ENCODE measurements at places on chromosomes 12 and 14.

DNA sequence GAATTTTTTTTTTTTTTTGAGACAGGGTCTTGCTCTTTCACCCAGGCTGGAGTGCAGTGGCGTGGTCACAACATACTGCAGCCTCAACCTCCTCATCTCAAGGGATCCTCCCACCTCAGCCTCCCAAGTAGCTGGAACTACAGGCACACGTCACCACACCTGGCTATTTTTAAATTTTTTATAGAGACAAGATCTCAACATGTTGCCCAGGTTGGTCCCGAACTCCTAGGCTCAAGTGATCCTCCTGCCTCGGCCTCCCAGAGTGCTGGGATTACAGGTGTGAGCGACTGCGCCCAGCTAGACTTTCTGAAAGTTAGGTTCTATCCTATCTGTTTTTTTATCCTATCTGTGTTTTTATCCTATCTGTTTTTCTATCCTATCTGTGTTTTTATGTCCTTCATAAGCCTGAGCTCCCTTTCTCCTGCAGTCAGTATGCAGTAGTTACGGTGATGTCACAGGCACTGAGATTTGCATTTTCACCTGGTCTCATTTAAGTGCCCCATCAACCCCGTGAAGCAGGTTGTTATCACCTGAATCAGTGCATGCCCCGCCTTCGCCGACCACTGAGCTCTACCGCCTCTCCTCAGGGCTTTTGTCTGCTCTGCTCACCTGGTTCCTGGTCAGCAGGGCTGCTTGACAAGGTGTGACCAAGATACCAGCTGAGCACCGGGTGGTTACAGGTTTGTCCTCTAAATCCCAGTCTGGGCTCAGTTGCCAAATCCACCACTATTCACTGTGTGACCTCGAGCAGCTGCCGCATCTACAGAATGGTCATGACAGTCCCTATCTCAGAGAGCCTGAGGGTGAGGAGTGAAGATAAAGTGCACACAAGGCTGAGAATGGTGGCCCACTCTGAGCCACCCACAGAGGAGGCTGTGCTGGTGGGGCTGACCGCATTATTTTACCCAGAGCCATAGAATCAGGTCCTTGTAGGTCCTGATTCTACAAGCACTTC, 33.1 kb downstream of the SYNDIG1L start:
- DNase-seq: no peak

DNA sequence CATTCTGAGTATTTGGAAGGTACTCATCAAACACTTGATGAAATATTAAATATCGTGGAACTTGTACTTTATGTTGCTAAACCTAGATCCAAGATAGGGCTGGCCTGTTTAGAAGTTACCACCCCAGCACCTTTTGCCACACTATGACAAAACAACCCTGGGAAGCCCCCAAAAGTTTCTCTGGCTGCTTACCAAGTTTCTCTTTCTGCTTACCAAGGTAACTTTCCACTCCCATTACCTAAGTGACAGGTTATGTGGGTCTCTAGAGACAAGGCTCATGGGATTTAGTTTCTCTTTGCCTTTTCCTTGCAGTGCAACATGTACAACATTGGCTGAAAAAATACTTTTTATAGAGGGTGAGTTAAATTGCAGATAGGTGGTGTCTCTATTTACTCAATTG, 28.9 kb upstream of the PPM1A start:
- no peak for DNase-seq

GRCh38 chr12:77124767-77125166, 59.4 kb upstream of the E2F7 start:
- no peak for DNase-seq

DNA sequence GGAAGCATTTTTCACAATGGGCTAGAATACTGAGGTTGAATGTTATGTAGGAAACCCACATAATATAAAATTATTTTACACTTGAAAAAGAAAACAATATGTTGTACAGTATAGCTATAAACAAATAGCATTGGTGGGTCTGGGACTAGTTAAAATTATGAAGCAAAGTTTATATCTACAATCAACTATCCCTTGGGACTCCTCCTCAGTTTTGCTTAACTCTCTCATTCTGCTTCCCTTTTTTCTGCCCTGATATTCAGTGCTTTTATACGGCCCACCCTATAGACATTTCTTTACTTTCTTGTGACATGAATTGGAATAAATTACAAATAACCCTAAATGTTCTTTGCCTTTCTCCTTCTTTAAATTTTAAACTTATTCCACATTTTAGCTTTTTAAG, 300.5 kb downstream of the FBXL14 start:
- DNase-seq: no peak

GRCh38 chr12:14366209-14367039, 942 bp downstream of the ATF7IP start:
- no peak for DNase-seq

GRCh38 chr14:34851395-34851794, 23.8 kb downstream of the BAZ1A start:
- no peak for DNase-seq

DNA sequence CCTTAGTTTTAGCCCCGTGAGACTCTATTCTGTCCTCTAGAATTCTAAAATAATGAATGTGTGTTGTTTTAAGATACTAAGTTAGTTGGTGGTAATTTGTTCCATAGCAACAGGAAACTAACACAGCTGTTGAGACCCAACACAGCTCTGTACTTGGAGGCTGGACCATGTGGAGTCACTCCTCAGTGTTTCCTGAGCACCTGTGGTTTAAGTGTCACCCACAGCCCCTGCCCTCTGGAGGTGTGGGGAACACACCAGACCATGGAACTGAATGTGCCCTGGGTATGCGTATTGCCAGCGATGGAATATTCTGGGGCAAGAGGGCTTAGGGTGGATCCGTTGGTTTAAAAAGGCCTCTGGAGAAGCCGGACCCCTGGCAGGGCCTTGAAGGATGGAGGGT, 16.6 kb upstream of the GPR68 start:
- DNase-seq: peak; percentile 52

GRCh38 chr14:104973135-104973384, 5.1 kb downstream of the AHNAK2 start:
- DNase-seq: no peak

- DNase-seq: no peak
These were observed 560.4 kb upstream of the FLRT2 start for GRCh38 chr14:84969501-84969900.

GRCh38 chr14:103104654-103105452, 10.3 kb downstream of the EXOC3L4 start:
- DNase-seq: peak; percentile 72

DNA sequence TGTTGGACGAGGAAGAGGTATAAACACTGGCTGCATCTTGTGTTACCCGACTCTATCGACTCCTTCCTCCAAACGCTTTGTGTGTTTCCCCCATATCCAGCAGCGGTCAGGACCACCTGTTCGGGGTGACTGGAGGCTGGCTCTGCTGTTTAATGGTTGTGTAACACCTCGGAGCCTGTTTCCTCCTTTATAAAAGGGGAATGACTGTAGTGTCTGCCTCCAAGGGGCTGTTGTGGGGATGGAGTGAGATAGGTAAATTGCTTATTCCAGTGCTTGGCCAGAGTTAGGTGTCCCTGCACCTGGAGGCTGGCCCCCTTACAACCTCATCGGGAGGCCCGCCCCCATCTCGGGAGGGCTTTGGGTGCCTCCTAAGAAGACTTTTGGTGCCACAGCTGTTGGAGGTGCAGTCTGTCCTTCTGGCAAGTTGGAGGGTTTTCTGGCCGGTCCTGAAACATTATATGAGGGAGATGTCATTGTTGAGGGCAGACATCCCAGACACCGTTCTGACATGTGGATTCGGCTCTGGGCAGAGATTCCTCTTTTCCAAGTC, 1.1 kb downstream of the MLXIP start:
- DNase-seq: no peak

GRCh38 chr12:127928615-127929571, 338.1 kb upstream of the TMEM132C start:
- DNase-seq: no peak

GRCh38 chr12:60337839-60338549, 742.2 kb downstream of the SLC16A7 start:
- no peak for DNase-seq

- DNase-seq: no peak
These were observed 42.9 kb downstream of the HELB start for GRCh38 chr12:66345212-66345611.

GRCh38 chr14:104291123-104292000, 153.0 kb downstream of the KIF26A start:
- no peak for DNase-seq

DNA sequence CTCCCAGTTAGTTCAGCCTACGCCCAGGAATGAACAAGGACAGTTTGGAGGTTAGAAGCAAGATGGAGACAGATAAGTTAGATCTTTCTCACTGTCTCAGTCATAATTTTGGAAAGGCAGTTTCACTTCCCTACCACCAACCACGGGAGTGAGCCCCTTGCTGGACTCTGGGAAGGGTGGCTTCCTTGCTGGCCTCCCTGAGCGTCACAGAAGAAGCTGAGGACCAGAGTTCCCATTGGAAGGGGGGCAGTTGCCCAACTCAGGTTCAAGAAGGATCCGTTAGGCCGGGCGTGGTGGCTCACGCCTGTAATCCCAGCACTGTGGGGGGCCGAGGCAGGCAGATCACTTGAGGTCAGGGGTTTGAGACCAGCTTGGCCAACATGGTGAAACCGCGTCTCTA, 106.2 kb upstream of the MAX start:
- DNase-seq: no peak

GRCh38 chr12:32493282-32493681, 93.9 kb downstream of the FGD4 start:
- DNase-seq: no peak

- DNase-seq: no peak
These were observed 79.8 kb upstream of the DIO2 start for GRCh38 chr14:80291101-80291500.

DNA sequence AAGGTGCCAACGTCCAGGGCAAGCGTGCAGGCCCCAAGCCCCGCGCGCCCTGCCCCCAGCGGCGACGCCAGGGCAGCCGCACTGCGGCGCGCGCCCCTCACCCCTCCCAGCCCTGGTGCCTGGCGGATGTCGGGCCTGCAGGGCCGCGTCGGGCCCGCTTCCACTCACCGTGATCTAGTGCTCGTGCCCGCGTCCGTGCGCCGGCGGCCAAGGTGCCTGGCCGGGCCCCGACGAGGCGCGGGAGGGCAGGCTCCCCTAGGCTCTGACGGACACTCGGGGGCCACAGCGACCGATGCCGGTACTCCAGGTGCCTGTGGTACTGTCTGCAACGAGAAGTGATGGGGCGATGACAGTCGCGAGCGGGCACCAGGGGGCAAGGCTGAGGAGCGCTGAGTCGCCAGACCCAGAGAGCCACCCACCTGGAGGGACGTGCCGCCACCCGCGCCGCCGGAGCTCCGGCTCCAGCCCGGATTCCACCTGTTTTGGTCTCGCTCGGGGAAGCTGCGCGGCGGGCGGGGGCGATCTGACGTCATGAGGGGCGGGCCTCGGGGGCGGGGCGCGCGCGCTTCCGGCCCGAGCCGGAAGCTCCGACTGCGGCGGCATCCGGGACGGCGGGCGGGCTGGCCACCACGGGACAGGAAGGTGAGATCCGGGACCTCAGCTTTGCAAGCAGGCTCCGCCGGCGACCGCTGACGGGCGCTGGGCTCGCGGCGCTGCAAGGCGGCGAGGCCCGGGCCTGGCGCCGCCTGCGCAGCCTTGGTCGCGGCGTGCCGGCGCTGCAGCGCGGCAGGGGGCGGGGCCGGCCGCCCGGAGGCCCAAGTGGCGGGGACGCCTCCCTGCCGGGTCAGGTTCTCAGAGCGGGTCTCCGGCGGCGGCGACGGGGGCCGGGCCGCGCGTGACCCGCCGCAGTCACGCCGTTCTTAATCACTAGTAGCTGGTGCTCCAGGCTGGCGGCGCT, at the start of the genes LYSET and MOAP1:
LYSET (plus strand) TSS at position 927 of the 958 bp plus-strand sequence. CDS start 89 bp downstream, outside the sequence.
MOAP1 (minus strand) TSS at position 507 of the 958 bp plus-strand sequence. CDS start 655 bp downstream, outside the sequence.
- peak; percentile 95 for DNase-seq

GRCh38 chr14:94535506-94535905, 25.7 kb upstream of the SERPINA4 start:
- no peak for DNase-seq

GRCh38 chr12:47828008-47828975, 8.6 kb upstream of the HDAC7 start:
- DNase-seq: no peak

- no peak for DNase-seq
These were observed 32.6 kb upstream of the LMNTD1 start for GRCh38 chr12:25585662-25586061.

GRCh38 chr14:81211844-81212243, 8.9 kb downstream of the GTF2A1 start:
- DNase-seq: peak; percentile 56

GRCh38 chr12:53953831-53954693, 641 bp upstream of the HOXC12 start:
- no peak for DNase-seq

DNA sequence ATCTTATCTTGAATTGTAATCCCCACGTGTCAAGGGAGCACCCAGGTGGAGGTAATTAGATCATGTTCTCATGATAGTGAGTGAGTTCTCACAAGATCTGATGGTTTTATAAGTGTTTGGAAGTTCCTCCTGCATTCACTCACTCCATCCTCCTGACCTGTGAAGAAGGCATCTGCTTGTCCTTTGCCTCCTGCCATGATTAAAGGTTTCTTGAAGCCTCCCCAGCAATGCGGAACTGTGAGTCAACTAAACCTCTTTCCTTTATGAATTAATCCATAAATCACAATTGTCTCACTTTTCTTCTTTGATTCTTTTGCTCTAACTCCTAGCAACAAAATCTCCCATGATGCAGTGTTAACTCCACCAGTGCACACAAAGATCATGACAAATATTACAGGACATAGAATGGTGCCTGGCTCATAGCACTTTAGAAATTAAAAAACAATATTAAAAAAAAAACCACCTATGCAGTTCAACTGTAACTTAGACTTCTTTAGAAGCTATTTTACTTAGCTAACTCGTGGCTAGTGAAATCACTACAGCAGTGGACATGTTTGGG, 37.6 kb upstream of the MGAT4C start:
- DNase-seq: no peak

DNA sequence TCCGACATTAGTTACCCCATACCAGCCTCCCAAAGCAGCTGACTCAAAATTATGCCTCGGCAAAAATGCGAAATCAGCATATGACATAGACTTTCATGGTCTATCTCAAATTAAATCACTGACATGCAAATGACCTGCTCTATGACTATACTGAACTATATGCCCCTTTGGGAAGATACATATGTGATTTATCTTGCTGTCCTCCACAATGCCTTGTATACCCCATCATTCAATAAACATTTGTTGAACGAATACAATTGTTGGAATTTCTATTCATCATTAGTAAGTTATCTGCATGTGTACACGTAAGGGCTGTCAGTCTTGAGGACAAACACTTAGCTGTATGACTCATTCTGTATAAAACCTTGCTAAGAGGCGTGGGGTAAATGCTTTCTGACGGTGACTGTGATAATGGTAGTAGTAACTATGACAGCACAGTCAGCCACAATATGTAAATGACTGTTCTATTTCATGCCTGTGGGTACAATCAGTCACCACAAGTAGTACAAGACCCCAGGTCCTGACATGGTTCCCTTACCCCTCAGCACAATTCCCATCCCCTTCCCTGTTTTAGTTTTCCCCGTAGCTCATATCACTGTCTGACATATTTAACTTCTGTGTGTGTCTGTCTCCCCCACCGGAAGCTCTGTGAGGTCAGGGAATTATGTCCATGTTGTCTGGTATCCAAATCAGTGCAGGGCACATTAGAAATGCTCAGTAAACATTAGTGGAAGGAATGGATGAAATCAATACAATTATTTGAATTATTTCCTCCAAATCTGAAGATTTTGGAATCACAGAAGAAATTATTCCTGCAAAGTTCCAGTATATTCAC, 42.8 kb downstream of the STXBP6 start:
- no peak for DNase-seq

GRCh38 chr12:27336282-27336653, 3.6 kb downstream of the BMAL2 start:
- no peak for DNase-seq

Measured in CD4-positive, alpha-beta T cell treated with Interleukin-12 subunit alpha and Interleukin-12 subunit beta, for 1 hour (primary cell).